ENCODE measurements at places on chromosomes 3 and 15. TPM values are rescaled to one million over a fixed set of nuclear protein-coding genes. Genes with fewer than 3 reads are reported as not detected.

Gene BFSP2
- total RNA-seq, result 3.6 TPM

Gene HMG20A
- 33.0 TPM for total RNA-seq

Gene LRIG1
- 8.8 TPM for total RNA-seq

Gene HDAC11
- 7.1 TPM for total RNA-seq

Gene CPLX3
- 0.05 TPM for total RNA-seq

Gene TEX55
- not detected for total RNA-seq

Gene TRIM42
- not detected for total RNA-seq

Gene EBLN2
- 4.2 TPM for total RNA-seq
